HepG2 (cell line): ENCODE measurements at places on chromosomes 1 and 21. TPM values are rescaled to one million over a fixed set of nuclear protein-coding genes. Genes with fewer than 3 reads are reported as not detected.

DNA sequence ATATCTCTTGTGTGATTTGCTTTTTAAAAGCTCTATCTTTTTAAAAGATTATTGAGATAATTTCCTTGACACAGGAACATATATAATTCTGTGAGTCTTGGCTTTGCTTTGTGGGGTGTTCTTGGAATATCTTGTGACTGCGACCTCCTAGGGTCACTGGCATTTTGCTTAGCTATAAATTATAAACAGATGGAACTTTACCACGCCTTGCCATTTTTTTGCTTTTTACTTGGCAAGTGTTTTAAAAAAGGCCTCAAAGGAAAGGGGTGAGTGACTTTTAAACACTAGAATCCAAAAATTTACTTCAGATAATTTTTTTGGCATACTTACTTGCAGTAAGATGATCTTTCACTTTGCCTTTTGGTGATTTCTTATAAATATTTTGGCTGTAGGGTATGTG lies 43.6 kb downstream of the ALG6 start:
- no peak overlapping the region for H3K27ac ChIP-seq
- DNase-seq = no peak
- H3K4me1 ChIP-seq = no peaks in the 10 kb centered on the region
- peaks cover 3% of the 10 kb centered on the region; the same call in 1 of the 3 replicates for H3K36me3 ChIP-seq
- no peak overlapping the region for H3K4me3 ChIP-seq
- no peaks in the 10 kb centered on the region for H3K27me3 ChIP-seq

DNA sequence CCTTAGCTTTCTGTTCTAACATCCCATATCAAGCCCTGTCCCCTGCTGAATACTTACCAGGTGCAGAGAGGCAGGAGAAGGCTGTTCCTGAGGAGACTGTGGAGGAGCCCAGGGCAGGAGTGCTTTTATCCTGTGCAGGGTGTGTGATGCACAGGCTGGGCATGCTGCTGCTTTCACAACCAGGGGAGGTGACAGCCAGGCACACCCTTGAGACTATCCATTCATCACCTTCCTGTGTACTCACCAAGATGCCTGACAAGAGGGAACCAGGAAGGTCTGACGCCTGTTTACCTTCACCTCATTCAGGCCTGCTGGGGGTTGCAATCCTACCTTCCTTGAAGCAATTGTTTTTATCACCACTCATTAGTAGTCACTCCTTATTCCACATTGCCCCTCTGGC lies at the start of gene LCE3E:
Gene LCE3E, minus strand, starts transcription at position 100 of the 400 bp plus-strand sequence. CDS start 572 bp downstream, outside the sequence.
- H3K36me3 ChIP-seq = no peaks in the 10 kb centered on the region
- DNase-seq = no peak
- H3K27me3 ChIP-seq = no peaks in the 10 kb centered on the region
- no peak within 1 kb of the TSS for H3K27ac ChIP-seq
- no peaks in the 10 kb centered on the region for H3K4me1 ChIP-seq

- H3K27me3 ChIP-seq = no peaks in the 10 kb centered on the region
- H3K4me1 ChIP-seq = no peaks in the 10 kb centered on the region
- peak; percentile 13 for DNase-seq
These were observed 182.4 kb downstream of the MIS18A start for GRCh38 chr21:32096411-32096810.

DNA sequence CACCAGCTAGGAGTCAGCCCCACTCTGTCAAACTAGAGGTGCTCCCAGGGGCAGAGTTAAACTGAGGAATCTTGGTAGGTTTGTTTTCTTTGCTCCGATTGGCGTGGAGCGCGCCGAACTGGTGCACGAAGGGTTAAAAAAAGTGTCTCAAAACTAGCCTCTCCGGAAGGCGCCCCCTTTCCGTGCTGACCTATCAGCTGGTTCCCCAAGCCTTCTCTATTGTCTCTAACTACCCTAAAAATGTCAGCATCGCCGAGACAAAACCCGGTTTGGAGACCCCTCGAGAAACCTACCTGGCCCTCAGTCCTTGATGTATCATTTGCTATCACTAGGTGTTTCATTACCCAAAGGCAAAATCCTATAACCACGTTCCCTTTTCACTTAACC lies 2.2 kb downstream of the TGFB2 start:
- H3K4me3 ChIP-seq = 0 out of 2 replicates have a peak overlapping the region, but pooled peaks have one; percentile 56
- no peak for DNase-seq
- no peak overlapping the region for H3K27ac ChIP-seq
- no peaks in the 10 kb centered on the region for H3K36me3 ChIP-seq

- H3K27ac ChIP-seq = no peak overlapping the region
- DNase-seq = no peak
- H3K4me1 ChIP-seq = no peaks in the 10 kb centered on the region
- H3K36me3 ChIP-seq = no peaks in the 10 kb centered on the region
- no peaks in the 10 kb centered on the region for H3K27me3 ChIP-seq
These were observed 21.1 kb downstream of the PLA2G4A start for GRCh38 chr1:186849826-186850225.

GRCh38 chr1:93155335-93155734 lies 24.9 kb downstream of the TMED5 start:
- no peak overlapping the region for H3K4me3 ChIP-seq
- H3K27ac ChIP-seq = no peak overlapping the region
- H3K36me3 ChIP-seq = peaks cover 10% of the 10 kb centered on the region
- no peaks in the 10 kb centered on the region for H3K4me1 ChIP-seq
- no peaks in the 10 kb centered on the region for H3K27me3 ChIP-seq
- DNase-seq = no peak

The LEPROT gene
- polyA plus RNA-seq = 44.1 and 51.4 TPM in 2 replicates

- no peak overlapping the region for H3K27ac ChIP-seq
- H3K4me3 ChIP-seq = no peak overlapping the region
- H3K4me1 ChIP-seq = no peaks in the 10 kb centered on the region
- no peaks in the 10 kb centered on the region for H3K36me3 ChIP-seq
These were observed 205.0 kb downstream of the KCTD3 start for GRCh38 chr1:215772151-215772550.

- H3K4me3 ChIP-seq = no peak overlapping the region
- no peak overlapping the region for H3K27ac ChIP-seq
- H3K27me3 ChIP-seq = no peaks in the 10 kb centered on the region
- DNase-seq = no peak
- H3K4me1 ChIP-seq = peaks cover 7% of the 10 kb centered on the region
These were observed 5.1 kb downstream of the IBA57 start for GRCh38 chr1:228170666-228171065.

The LRRC52 gene
- polyA plus RNA-seq = not detected in 2 replicates

GRCh38 chr1:2168535-2168934 lies 26.0 kb downstream of the FAAP20 start:
- H3K27me3 ChIP-seq = no peaks in the 10 kb centered on the region
- DNase-seq = no peak
- H3K4me3 ChIP-seq = no peak overlapping the region
- H3K27ac ChIP-seq = no peak overlapping the region
- no peaks in the 10 kb centered on the region for H3K4me1 ChIP-seq

DNA sequence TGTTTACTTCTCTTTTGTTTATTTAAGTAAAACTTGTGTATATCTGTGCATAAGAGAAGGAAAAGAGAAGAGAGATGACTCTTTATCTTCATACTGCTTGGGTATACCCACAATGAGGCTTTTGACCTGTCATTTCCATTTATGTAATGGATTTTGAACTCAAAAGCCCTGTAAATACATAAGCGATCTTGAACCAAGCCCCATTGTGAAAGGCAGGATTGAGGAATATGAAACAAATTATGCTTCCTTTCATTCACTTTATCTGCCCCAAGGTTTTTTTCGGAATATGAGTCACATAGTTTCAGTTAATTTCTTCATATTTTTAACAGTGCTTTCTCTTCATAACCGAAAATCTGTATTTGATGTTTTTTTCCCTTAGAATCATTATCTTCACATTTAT lies 21.4 kb downstream of the CNST start:
- no peak overlapping the region for H3K4me3 ChIP-seq
- peak overlapping the region; percentile 48 for H3K27ac ChIP-seq
- no peaks in the 10 kb centered on the region for H3K27me3 ChIP-seq
- peaks cover 55% of the 10 kb centered on the region for H3K4me1 ChIP-seq

The IL24 gene
- not detected in 2 replicates for polyA plus RNA-seq

The NT5C1A gene
- polyA plus RNA-seq = not detected in 2 replicates

The TRAF3IP3 gene
- polyA plus RNA-seq = not detected in 2 replicates

The URB2 gene
- polyA plus RNA-seq = 3.9 and 4.0 TPM in 2 replicates

The LAMC1 gene
- polyA plus RNA-seq = 56.7 and 58.5 TPM in 2 replicates

The DNAH14 gene
- 4.5 and 5.8 TPM in 2 replicates for polyA plus RNA-seq

GRCh38 chr1:191904991-191905390 lies 253.3 kb upstream of the RGS18 start:
- no peak overlapping the region for H3K4me3 ChIP-seq
- H3K36me3 ChIP-seq = no peaks in the 10 kb centered on the region
- DNase-seq = no peak
- H3K4me1 ChIP-seq = no peaks in the 10 kb centered on the region
- H3K27me3 ChIP-seq = no peaks in the 10 kb centered on the region
- H3K27ac ChIP-seq = no peak overlapping the region

GRCh38 chr1:66623812-66624211 lies 89.9 kb downstream of the SGIP1 start:
- no peaks in the 10 kb centered on the region for H3K27me3 ChIP-seq
- H3K36me3 ChIP-seq = no peaks in the 10 kb centered on the region
- no peak for DNase-seq
- no peak overlapping the region for H3K4me3 ChIP-seq
- no peak overlapping the region for H3K27ac ChIP-seq

GRCh38 chr1:51875291-51875772 lies 3.2 kb downstream of the NRDC start:
- no peaks in the 10 kb centered on the region for H3K36me3 ChIP-seq
- peak overlapping the region; percentile 13 for H3K27ac ChIP-seq
- peak overlapping the region; percentile 12; the same call in 1 of the 2 replicates for H3K4me3 ChIP-seq
- DNase-seq = no peak
- H3K4me1 ChIP-seq = peaks cover 38% of the 10 kb centered on the region
- H3K27me3 ChIP-seq = no peaks in the 10 kb centered on the region

The RIT1 gene
- polyA plus RNA-seq = 29.3 and 32.2 TPM in 2 replicates

DNA sequence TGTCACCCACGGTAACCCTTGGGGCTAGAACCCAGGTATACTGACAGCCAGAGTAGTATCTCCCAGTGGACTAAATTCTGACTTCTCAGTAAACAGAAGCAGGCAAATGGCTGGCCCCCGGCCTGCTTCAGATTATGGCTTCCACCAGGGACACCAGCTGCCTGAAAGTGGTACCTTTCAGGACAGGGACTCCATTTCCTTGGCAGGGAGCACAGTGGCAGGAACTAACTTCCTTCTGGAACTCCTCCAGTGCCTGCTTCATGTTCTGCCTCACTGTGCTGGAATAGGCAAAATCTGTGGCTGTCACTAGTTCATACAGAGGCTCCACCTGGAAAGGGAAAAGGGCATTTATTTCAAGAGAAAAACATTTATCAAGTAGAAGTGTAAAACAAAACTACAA lies 32.7 kb downstream of the C8B start:
- DNase-seq = no peak
- no peaks in the 10 kb centered on the region for H3K4me1 ChIP-seq
- no peak overlapping the region for H3K4me3 ChIP-seq
- H3K27ac ChIP-seq = no peak overlapping the region
- H3K36me3 ChIP-seq = no peaks in the 10 kb centered on the region

DNA sequence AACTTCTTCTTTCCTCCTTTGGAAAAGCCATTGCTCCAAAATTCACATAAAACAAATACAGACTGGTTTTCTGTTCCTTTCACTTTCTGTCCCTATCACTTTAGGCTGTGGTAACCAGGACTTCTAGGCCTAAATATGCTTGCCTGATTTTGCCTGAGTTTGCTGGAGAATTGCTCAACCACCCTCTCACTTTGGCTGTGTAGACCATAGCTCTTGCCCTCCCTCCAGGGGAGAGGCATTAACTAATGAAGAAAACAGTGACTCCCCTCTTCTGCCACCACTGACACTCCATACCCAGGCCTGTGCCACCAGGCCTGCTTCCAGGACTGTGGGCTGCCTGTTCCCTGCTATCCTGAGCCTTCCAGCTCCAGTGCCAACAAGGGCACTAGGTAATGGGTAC lies 163.5 kb downstream of the TOMM20 start:
- no peaks in the 10 kb centered on the region for H3K36me3 ChIP-seq
- H3K27me3 ChIP-seq = no peaks in the 10 kb centered on the region
- peaks cover 74% of the 10 kb centered on the region for H3K4me1 ChIP-seq
- H3K4me3 ChIP-seq = no peak overlapping the region
- H3K27ac ChIP-seq = peak overlapping the region; percentile 100

The SLC35F3 gene
- not detected in 2 replicates for polyA plus RNA-seq

- no peaks in the 10 kb centered on the region for H3K36me3 ChIP-seq
- H3K4me3 ChIP-seq = no peak overlapping the region
- no peak overlapping the region for H3K27ac ChIP-seq
- no peaks in the 10 kb centered on the region; the same call in 1 of the 2 replicates for H3K27me3 ChIP-seq
- H3K4me1 ChIP-seq = no peaks in the 10 kb centered on the region
These were observed 560.4 kb downstream of the PTBP2 start for GRCh38 chr1:97281962-97282361.

DNA sequence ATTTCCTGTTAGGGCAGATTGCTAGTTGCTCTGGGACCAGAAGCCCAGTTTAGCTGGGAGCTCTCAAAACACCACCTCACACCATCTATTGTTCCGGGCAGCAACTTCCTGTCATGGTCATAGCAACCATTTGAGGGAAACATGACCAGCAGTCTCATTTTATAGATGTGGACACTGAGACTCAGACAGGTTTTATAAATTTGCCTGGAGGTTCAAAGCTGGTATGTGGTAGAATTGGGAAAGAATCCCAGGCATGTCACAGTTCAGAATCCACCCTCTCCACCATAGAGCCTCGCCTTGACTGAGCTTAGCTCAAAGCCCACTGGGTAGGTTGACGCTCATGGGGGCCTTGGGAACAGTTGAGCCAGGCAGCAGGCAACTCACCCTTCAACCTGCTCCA lies 14.0 kb upstream of the TRIM67 start:
- no peaks in the 10 kb centered on the region for H3K27me3 ChIP-seq
- H3K4me1 ChIP-seq = no peaks in the 10 kb centered on the region
- no peak for DNase-seq
- no peaks in the 10 kb centered on the region for H3K36me3 ChIP-seq

GRCh38 chr1:184622136-184622823 lies 132.4 kb downstream of the EDEM3 start:
- no peaks in the 10 kb centered on the region for H3K4me1 ChIP-seq
- H3K27me3 ChIP-seq = peaks cover 1% of the 10 kb centered on the region
- no peak overlapping the region for H3K27ac ChIP-seq
- no peak overlapping the region for H3K4me3 ChIP-seq
- DNase-seq = no peak

The CFHR3 gene
- not detected in 2 replicates for polyA plus RNA-seq

GRCh38 chr1:1207571-1207892 lies 1.1 kb upstream of the TNFRSF18 start:
- H3K4me3 ChIP-seq = no peak overlapping the region
- H3K36me3 ChIP-seq = no peaks in the 10 kb centered on the region
- no peaks in the 10 kb centered on the region for H3K4me1 ChIP-seq
